BJ (cell line): ENCODE measurements at places on chromosomes 2 and 18.

DNA sequence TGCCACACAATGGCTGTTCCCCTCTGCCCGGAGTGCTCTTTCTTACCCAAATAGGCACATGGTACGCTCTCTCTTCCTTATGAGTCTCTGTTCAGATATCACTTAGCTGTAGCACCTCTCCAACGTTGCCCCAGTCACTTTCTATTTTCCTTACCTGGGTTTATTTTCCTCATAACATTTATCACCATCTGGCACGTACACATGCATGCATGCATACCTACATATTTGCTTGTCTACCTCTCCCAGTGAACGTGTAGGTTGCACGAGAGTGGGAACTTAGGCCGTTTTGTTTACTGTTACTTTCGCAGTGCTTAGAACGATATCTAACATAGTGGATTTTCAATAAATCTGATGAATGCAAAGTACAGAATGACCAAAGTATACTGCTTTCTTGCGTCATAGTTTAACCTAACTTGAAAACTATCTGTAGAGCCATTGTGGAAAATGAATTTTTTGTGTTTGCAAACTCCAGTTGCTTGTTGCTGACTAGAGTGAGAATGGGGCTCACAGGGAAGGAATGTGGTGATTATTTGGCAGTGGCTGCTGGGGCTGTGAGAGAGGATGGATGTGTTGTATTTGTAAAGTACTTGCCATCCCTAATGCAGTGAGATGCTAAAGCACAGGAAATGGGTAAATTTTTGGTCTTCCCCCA lies 47.1 kb downstream of the ACSL3 start:
- peak; percentile 39 for DNase-seq

DNA sequence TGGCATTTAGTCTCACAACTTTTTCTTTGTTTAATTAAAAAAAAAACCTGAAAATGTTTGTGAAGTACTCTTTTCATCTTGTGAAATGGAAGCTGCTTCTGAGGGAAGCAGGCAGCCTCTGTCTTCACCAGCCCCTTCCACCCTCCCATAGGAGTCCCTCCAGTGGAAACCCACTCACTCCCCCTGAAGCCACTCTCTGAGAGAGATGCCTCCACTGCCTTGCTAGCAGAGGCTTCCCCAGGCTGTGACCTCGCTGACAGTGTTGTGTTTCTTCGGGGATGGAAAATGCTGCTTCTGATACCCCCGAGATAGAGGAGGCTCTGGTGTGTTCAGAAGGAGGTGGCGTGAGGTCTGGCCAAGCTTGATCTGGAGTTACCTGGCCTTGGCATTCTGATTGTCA lies 59.9 kb downstream of the SH3RF3 start:
- no peak for DNase-seq

GRCh38 chr2:142621287-142621686 lies 256.2 kb upstream of the KYNU start:
- DNase-seq, result no peak

GRCh38 chr2:8594731-8595427 lies 87.0 kb upstream of the ID2 start:
- DNase-seq, result no peak

DNA sequence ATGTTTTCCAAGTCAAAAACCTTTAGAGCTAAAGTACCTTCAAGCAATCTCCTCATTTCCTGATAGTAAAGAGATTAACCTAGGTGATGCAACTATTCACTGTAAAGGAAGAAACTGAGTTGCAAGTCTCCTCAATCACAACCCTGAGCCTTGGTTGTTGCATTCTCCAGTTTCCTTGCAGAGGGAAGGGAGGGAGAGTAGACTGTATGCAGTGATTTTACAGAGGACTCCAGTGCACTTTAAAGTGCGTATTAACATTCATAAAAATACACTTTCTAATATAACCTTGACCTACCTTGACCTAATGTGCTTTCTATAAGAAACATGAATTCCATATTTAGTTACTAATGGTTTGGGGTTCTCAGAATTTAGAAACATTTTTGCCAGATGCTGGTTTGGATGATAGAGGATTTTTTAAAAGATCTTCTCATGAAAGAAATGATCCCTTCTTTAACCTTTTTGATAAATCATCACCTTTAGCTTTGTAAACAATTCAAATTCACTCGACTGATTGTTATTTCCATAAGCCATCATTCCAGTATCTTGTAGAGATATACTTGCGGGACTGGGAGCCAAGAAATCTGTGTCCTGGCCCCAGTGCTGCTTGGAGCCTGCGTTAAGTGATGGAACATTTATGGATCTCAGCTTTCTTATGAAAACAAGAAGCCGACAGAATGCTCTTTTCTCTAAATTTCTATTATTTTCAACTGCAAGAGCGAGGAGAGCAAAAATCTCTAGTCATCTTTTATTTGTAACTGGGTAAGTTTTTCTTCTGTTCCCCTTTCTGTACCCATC lies 228.3 kb downstream of the ZNF521 start:
- no peak for DNase-seq

- DNase-seq, result no peak
Measured at GRCh38 chr18:68925268-68925667, 127.4 kb downstream of the CCDC102B start.

DNA sequence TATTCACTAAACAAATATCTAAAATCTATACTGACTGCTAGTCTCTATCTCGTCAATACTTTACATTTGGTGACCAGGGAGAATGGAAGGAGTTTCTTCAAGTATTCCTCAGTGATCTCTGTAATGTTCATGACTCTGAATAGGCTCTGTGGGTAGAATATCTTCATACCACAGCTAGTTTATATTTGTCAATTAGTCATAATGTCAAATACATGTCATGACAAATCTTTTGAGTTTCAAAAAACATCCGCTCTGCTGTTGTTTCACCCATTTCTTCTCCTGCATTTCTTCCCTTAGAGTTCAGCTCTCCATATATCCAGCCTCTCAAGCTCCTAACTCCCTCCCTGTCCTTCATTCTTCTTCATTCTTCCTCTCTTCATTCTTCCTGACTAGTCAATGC lies 206.5 kb upstream of the FANCL start:
- no peak for DNase-seq

- DNase-seq, result no peak
Measured at GRCh38 chr2:190582736-190583506, 48.4 kb upstream of the NEMP2 start.

- DNase-seq, result no peak
Measured at GRCh38 chr18:23504720-23505119, 1.4 kb downstream of the RMC1 start.

- no peak for DNase-seq
Measured at GRCh38 chr2:116724550-116724949, 1089.9 kb upstream of the DDX18 start.

- no peak for DNase-seq
Measured at GRCh38 chr2:42060028-42060427, 12.2 kb downstream of the PKDCC start.

DNA sequence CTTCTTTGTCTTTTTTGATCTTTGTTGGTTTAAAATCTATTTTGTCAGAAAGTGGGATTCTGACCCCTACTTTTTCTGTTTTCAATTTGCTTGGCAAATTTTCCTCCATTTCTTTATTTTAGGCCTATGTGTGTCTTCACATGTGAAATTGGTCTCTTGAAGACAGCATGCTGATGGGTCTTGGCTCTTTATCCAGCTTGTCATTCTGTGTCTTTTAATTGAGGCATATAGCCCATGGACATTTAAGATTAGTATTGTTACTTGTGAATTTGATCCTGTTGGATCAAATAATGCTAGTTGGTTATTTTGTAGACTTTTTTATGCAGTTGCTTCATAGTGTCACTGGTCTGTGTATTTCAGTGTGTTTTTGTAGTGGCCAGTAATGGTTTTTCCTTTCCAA lies 26.3 kb upstream of the DSG1 start:
- no peak for DNase-seq

DNA sequence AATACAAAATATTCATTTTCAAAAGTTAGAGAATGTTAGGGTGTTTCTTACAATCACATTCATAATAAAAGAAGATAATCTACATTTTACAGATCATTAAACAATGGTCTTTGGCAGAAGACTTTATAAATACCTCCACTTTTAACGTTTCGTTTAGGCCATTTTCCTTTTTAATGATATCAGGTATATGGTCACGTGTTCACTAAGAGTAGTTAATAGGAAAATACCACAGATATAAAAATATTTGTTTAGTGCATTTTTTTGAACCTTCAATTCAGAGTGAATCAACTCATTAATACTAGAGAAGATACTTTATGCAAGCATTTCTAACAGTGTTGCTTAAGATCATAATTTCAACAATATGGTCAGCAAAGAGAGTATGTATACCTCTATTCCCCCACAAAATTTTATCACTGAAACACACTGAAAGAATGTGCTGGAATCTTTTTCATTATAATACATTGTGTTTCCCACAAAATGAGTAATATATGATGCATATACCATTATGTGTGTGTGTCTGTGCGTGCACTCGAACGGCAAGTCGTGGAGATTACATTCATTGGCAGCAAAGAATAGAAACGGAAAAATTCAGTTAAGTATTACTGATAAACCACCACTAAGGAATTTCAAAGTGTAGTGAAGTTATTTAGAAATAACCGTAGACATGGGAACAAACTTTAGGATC lies 319.9 kb upstream of the THUMPD2 start:
- DNase-seq, result no peak

- DNase-seq, result no peak
Measured at GRCh38 chr2:81495556-81495955, 1191.0 kb upstream of the LRRTM1 start.

DNA sequence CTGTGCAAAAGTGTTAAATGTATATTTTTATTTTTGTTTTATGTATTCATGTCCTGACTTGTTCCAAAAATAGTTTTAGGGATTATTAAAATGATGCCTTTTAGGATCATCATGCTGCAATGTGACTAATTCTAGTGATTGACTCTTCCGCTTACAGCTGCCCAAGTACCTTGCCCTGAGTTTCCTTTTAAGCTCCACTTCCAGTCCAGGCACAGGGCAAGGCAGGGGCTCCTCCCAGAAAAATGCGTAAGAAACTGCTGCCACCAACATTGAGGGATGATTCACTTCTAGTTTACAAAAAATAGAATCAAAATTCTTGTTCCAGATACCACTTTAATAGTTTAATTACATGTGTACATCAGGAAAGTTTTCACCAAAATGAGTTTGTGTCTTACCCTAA lies 116.4 kb downstream of the IRS1 start:
- no peak for DNase-seq

- DNase-seq, result no peak
Measured at GRCh38 chr2:136935119-136935518, 169.8 kb downstream of the THSD7B start.

GRCh38 chr2:29052807-29053206 lies 21.5 kb downstream of the PCARE start:
- DNase-seq, result no peak

DNA sequence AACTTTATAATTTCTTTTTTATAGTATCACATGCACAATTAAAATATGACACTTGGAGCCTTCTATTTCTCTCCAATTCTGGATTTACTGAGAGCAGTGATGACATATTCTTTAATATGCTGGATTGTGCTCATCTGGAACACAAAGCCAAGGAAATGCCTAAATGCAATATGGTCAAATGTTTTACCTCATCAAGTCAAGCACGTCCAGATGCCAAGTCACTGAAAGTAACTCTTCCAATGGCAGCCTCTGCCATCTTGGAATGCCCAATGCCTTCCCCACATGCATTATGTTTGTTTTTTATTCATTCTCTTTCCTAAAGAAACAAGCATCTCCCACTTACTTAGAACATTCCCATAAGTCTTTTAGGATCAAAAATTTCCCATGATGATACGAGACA lies 189.8 kb downstream of the TMX3 start:
- DNase-seq, result no peak

GRCh38 chr18:13451661-13452387 lies 233.3 kb downstream of the LDLRAD4 start:
- DNase-seq, result no peak

GRCh38 chr2:140122001-140122400 lies 1341.8 kb upstream of the NXPH2 start:
- DNase-seq, result no peak

DNA sequence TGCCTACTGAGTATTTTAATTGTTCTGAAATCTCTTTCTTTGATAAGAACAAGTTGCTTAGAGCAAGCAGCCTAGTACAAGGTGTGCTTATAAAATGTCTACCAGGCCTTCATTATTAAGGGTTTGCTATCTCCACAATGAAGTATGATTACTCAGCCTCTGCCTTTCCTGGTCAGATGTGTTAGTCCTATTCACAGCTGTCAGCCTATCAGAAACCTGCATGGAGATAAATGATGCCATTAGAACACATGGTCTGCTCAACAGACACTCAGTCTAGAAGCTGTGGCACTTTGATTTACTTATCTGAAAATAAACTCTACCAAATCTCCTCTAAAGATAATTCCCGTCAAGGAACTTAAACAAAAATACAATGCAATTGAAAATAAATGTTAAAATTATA lies 448.7 kb downstream of the ERBB4 start:
- no peak for DNase-seq

DNA sequence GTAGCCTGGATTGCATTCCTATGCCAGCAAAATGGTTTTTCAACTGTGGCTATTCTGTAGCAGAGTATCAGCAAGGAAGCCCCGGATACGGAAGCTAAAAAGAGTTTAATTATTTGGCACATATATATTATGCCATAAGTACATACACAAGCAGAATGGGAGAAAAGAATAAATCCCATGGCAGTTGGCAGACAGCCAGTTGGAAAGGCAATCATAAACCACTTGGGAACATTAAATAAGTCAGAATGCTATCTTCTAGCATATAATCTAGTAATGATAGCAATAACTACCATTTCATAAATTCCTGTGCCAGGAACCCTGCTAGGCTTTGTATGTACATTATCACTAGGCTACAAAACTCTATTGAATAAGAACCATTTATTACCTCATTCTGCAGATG lies 26.0 kb downstream of the GALNT5 start:
- DNase-seq, result no peak

DNA sequence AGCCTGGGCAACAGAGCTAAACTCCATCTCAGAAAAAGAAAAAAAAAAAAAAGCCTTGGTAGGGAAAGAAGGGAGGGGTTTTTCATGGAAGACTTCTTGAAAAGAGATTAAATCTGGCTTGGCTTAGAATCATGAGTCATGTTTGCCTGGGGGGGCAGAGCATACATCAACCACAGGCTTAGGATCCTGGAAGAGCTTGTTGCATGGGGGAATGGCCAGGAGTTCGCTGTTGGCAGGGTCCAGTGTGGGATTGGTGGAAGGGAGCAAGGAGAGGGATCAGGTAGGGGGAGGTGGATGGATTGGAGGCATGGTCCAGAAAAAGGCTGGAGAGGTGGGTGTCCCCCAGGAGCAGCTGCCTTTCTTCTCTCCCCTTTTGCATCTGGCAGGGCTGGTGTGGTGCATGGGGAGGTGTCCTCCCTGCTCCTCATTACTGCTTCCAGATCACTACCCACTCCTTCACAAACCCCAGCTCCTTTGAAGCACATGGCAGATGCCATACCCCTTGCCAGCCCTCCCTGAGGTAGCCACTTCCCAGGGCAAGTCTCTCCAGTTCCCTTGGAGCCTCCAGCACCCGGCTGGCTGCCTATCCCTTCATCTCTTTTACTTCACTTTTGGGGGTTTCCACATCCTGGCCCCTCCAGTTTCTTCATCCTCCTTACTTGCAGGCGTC lies 2.5 kb downstream of the ARMC9 start:
- no peak for DNase-seq

- no peak for DNase-seq
Measured at GRCh38 chr18:44842588-44843412, 162.1 kb downstream of the SETBP1 start.
